ENCODE measurements at places on chromosomes 6 and 20. TPM values are rescaled to one million over a fixed set of nuclear protein-coding genes. Genes with fewer than 3 reads are reported as not detected.

DNA sequence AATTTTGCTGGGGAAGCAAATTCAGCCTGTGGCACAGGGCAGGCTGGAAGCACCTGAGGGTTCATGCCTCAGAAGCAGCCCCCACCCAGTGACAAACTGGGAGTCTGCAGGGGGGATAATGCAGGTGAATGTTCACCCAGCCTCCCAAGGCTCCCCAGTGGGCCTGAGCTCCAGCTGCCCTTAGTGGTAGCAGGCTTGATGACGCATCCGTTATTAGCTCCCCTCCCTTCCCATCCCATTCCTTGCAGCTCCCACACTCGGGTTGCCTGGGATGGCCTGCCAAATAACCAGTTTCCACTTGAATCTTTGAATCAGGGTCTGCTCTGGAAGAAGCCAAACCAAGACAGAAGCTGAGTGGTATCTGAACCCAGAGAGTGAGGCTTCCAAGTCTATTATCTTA, 15.8 kb downstream of the KCNK15 start:
- no peak for DNase-seq

DNA sequence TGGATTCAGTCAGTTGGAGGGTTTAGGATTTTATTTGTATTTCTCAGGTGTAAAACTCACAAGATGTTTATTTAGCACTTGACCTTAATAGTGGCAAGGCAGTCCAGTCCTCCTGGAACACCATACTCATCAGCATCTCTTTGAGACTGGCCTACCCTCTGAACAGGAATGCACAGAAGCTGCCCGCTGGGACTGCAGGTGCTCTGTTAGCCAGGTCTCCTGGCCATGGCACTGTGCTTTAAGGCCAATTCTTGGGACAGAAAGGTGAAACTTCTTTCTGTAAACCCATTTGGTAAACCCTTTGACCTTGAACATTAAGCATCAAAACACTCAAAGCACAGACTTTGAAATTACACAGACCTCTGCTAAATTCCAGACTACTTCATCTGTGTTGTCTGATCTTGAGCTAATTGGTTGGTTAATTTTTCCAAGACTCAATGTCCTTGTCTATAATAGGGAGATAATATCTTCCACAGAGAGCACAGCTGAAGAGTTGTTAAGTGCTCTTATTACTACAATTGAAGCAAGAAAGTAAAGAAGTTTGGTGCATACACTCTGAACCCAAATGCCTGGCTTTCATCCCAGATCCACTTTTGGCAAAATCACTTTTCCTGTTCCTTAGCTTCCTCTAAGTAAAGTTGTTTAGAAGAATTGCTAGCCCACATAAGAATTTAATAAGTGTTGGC, 54.9 kb upstream of the NT5E start:
- no peak for DNase-seq

The XKR7 gene
- polyA plus RNA-seq, result 0.03 TPM

GRCh38 chr6:411402-412145, 20.0 kb downstream of the IRF4 start:
- no peak for DNase-seq

GRCh38 chr6:98932381-98932780, 15.4 kb downstream of the FBXL4 start:
- DNase-seq, result no peak

All from urinary bladder (tissue), 4 donors.